Stimulated activated CD8-positive, alpha-beta memory T cell treated with anti-CD3 and anti-CD28 coated beads, Interleukin-7, amount 100 ng/mL, for 1 hour (primary cell): ENCODE measurements at places on chromosomes 3 and 15.

DNA sequence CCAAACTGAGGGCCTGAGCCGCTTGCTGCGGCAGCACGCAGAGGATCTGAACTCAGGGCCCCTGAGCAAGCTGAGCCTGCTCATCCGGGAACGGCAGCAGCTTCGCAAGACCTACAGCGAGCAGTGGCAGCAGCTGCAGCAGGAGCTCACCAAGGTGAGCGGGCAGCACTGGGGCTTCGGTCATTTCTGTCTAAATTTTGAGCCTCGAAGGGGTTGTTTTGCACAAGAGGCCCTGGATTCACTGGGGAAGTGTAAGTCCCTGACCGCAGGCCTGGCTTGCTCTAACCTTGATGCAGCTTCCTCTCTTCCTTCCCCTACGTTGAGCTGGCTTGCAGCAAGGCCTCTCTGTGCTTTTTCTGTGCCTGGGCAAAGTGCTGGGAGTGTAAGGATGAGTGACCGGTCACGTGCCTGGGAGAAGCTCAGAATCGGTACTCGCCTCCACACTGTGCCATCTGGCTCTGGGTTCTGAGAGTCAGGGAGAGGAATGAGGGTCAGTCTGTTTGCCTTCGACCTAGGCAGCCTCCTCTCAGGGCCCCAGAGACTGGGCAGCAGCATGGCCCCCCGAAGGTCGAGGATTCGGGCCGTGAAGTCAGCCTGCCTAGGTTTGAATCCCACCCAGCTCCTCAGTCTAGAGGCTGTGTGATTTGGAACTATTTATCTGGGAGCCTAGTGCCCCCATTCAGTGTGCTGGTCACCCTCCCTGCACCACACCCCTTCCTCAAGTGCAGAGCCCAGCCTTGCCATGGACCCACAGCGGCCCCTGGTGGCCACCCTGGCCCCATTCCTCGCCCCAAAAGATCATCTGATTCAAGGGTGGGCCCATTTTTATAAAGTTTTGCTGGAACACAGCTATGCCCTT is 1.4 kb downstream of the FES start:
- DNase-seq, result peak; percentile 67

- DNase-seq, result no peak
Observed at GRCh38 chr15:74392451-74392830, 25.0 kb upstream of the CYP11A1 start.

DNA sequence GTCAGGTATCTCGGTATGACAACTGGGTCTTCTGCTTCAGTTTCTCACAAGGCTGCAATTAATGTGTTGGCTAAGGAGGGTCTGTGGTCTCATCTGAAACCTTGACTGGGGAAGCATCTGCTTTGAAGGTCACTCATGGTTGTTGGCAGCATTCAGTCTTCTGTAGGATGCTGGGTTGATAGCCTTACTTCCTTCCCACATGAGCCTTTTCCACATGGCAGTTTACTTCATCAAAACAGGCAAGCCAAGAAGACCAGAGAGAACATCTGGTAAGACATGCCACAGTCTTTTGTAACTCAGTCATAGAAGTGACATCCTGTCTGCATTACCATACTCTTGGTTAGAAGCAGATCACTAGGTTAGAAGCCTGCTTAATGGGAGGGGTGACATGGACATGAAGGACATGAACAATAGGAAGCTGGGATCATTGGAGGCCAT is 49.5 kb downstream of the CMC1 start:
- no peak for DNase-seq

DNA sequence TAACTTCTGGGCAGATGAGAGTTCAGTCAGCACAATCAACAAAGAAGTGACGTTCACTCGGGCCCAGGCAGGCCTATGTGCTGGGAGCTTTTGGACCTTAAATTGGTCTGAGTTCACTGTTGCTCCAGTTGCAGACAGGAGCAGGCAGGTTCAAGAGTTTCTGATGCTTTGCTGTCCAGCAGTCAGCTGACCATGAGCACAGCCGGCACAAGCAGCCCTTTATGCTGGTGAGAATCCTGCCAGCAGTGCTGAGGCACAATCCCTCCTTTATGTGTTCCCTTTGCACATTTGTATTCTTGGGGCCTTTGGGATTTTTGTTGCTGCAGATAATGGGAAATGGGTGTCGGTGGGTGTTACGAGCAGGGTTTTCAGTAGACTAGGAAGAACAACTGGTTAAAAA is 81.2 kb upstream of the GOLGA8J start:
- no peak for DNase-seq

GRCh38 chr3:147201086-147201485 is 205.3 kb downstream of the ZIC4 start:
- no peak for DNase-seq

DNA sequence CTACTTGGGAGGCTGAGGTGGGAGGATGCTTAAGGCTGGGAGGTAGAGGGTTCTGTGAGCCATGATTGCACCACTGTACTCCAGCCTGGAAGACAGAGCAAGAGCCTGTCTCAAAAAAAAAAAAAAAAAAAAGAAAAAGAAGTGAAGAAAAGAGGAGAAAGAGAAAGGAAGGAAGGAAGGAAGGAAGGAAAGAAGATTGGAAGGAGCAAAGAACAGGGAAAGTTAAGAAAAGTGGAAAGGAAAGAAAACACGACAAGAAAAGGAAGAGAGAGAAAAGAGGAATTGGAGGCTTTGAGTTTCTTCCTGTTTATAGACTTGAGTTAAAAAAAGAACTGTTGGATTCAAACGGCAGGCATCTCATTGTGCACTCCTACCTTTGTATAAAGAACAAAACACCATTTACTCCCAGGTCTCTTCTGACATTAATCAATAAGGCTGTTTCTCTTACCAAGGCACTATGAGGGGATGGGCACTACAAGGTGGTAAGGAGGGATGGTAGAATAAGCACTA is 73.5 kb downstream of the EDEM1 start:
- no peak for DNase-seq

GRCh38 chr15:80974914-80975313 is 14.7 kb downstream of the MESD start:
- DNase-seq, result no peak

DNA sequence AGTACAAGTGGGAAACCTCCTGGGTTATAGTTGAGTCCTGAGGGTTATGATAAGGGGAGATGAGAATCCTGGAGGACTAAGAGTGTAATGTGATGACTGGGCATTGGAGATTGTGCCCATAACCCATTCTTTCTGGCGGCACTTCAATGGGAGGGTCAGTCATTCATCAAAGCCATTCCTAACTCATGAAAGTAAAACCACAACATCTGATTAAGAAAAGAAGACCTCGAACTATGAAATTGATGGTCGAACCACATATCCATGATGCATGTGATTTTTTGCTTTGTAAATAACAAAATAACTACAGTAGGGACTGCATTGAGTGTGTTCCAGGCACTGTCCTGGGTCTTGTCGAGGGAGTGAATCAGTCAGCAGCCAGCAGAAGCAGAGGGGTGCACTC is 215.1 kb downstream of the SHQ1 start:
- DNase-seq, result no peak
